ENCODE measurements at places on chromosomes 11 and 22. TPM values are rescaled to one million over a fixed set of nuclear protein-coding genes. Genes with fewer than 3 reads are reported as not detected.

The TMEM191C gene
- total RNA-seq: 0.33 TPM

The TXNRD2 gene
- 23.6 TPM for total RNA-seq

The MRGPRF gene
- 4.7 TPM for total RNA-seq

The CASP5 gene
- total RNA-seq: not detected

The MPZL3 gene
- 4.0 TPM for total RNA-seq

The VPREB3 gene
- not detected for total RNA-seq

The SHISAL1 gene
- total RNA-seq: 0.78 TPM

Measured in body of pancreas (tissue), 4 donors.